ENCODE measurements at places on chromosomes 5 and 9.

DNA sequence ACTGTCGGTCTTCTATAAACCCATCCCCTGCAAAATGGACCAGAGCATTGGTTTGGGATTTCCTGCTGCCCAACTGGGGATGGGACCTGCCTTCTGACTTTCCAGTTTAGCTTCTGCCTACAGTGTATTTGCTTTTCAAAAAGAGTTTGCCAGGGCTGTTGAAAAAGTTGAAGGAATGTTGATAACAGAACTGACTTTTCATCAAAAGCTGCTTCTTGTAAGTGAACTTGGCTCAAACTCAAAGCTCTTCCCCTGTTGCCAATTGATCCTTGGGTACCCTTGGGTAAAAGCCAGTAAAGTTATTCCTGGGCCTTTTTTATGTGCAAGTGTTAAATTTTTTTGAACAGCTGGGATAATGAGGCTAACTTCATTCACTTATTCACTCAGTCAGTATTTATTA, 142.9 kb upstream of the SLC30A5 start:
- no peak for DNase-seq

GRCh38 chr5:170277867-170278281, 19.7 kb downstream of the LCP2 start:
- no peak for DNase-seq

DNA sequence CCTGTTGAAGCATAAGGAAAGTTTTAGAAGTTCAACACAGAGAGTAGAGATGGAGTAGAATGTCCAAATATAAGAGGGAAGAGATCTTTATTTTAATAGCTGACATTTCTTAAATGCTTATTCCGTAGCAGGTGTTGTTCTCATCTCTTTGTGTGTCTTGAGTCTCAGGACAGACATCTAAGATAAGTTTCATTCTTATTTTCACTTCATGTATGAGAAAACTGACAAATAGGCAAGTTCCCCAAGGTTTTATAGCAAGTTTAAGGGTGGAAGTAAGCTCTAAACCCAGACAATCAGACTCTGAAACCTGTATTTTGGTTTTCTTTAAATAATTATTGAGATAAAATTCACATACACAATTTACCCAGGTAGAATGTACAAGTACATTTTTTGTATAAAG, 228.4 kb upstream of the PPP1R2B start:
- no peak for DNase-seq

GRCh38 chr9:20663133-20663532, 20.9 kb upstream of the FOCAD start:
- DNase-seq = no peak

DNA sequence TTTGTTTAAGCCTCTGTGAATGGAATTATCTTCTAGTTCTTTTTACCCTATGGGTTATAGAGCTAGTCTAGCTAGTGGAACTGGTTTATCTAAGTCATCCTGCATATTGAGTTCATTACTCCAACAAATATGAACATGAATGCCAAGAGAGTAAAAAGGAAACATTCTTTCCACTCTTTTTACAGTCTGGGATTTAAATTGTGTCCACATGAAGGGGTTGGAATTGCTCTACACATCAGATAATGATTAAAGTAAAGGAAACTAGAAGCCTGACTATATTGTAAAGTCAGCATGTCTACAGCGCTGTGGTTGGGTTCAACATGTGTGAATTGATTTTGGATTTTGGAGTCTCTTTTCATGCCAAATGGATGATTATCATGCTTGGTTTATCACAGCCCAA, 173.1 kb downstream of the CCDC171 start:
- DNase-seq = no peak

Measured in activated CD4-positive, alpha-beta T cell treated with anti-CD3 and anti-CD28 coated beads for 4 hours (primary cell).